ENCODE measurements at places on chromosomes 2 and 18. TPM values are rescaled to one million over a fixed set of nuclear protein-coding genes. Genes with fewer than 3 reads are reported as not detected.

Gene PRADC1
- 11.4 TPM for total RNA-seq

Gene SKA1
- total RNA-seq: 23.6 TPM

DNA sequence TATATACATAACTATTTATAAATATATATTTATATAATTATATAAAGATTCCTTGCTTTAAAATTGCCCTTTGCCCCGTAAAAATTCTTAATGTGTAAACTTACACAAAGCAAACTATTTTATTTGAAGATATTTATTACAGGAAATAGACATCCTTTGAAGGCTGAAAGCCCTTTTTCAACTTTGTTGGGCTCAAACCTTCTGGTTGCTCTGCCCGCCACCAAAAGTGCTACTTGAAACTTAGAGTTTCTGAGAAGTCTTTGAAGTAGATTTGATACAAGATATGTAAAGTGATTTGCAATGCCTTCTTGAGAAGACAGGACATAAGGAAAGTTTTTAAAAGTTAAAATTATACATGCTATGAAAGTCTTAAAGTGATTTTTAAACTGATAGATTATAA is 36.6 kb upstream of the METAP1D start:
- no peak for DNase-seq

Gene SP5
- total RNA-seq: 0.32 TPM

- no peak for DNase-seq
These were observed 121.8 kb upstream of the ZBTB14 start for GRCh38 chr18:5417342-5417741.

DNA sequence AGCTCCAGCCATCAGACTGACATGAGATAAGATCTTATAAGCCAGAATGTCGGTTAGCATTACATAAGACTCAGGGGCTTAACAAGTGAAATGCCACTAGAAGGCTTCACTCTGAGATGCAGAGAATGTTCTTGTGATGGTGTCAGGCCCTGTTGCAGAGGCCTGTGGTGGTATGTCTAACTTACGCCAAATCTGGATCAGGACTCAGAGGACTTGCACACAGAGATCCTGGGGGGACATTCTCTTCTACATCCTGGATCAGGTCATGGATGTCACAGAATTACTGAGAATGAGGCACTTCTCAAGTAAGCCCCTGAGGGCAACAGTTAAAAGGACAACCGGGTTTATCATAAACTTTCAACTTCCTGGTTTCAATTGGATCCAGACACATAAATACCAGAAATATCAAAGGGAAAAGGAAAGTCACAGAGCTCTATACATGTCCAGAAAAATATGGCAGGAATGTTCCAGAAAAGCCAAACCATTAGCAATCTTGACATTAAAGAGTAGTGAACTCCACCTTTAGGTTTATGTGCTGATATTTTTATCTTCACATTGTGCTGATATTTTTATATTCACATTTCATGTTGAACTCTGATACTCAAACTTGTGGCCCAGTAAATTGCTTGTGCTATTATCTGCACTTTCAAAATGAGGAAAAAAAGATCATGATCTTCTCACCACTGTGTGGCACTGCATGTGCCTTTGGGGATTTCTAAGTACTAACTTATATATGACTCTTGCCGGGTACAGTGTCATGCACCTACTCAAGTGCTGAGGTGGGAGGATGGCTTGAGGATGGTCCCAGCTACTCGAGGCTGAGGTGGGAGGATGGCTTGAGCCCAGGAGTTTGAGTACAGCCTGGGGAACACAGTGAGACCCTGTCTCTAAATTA is 137.5 kb upstream of the RNF152 start:
- DNase-seq: no peak

Gene DLX1
- 0.09 TPM for total RNA-seq

DNA sequence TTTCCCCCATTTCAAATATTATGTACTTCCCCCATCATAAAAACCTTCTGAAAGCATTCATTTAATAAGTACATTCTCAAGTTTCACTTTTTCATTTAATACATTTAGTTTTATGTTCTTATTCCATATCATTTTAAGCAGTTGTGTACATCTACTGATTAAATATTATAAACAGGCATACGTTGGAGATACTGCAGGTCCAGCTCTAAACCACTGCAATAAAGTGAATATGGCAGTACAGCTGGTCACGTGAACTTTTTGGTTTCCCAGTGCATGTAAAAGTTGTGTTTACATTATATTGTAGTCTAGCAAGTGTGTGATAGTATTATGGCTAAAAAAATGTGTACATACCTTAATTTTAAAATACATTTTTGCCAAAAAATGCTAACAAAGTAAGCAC is 48.7 kb downstream of the TET3 start:
- no peak for DNase-seq

Gene ACVR1C
- total RNA-seq: 0.57 TPM

GRCh38 chr2:85148190-85148589 is 15.0 kb downstream of the TCF7L1 start:
- DNase-seq: no peak

DNA sequence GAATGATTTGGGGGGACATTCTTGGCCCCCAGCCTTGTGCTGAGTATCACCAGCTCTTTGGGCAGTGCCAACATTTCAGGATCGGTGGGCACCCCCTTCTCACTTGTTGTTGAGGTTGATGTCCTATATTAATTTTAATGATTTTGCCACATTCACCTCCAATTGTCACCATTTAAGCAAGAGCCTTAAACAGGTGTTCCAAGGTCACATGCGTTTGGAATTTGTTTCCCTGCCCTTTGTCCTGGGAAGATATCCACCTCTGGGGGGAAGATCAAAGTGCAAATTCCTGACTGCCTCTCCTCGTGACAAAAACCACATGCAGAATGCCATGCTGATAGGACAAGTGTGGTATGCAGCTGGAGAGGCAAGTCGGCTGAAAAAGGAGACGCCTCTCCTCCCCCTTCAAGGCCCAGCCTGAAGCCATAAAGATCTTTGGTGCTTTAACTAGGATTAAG is 72.5 kb upstream of the ID2 start:
- DNase-seq: no peak

Gene KLHL14
- total RNA-seq: not detected

Gene CHAC2
- 22.4 TPM for total RNA-seq

Gene DSG4
- not detected for total RNA-seq

DNA sequence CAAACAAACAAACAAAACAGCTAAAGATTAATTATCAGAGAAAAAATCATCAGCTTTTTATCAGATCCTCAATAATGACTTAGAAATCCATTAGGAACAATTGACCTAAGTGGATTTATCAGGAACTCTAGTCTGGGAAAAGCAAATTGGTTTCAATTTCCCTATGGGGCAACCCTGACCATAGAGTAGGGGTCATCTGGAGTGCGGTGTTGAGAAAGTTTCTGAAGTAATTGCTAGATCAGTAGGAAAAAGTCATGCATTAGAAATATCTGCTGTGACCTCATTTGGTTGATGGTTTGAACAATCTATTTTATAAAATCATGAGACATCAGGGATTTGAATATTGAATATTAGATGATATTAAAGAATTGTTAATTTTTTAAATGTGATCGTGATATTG is 507.9 kb downstream of the TXNL1 start:
- no peak for DNase-seq

DNA sequence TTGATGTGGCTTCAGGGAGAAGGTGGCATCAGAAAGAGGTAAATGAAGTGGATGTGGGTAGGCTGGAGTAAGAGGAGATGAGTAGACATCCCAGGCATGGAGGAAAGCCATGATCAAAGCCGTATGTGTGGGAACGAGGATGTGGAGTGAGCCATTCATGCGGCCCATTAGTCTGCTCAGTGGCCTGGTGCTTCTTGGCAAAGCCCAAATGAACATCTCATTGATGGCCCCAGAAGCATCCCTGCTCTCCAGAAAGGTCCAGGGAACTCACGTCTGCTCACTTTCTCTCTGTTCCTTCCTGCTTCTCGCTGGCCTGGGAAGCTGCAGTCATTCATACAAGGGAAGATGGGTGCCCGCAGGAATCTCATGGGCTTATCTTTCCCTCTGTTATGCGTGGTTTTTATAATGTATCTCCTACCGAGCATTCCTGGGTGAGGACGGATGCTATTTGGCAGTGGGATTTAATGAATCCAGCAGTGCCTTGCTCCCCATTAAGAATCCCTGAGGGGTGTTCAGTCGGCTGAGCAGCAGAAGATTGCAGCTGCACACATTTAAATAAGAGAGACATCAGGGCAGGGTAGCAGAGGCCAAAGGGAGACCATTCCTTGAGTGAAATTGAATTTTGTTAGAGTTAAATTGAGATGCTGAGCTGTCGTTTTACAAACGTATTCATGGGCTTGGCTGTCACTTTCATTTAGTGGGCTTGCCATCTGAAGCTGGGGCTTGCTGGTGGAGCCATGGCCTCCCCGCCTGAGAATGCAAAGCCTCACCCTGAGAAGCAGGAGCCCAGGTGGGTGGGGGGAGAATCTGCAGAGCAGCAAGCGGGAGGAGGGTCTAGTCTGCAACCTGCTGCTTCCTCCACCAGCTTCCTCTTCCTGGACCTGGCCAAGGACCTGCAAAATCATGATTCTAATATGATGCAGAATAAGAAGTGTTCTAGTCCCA is 64.5 kb downstream of the LYPD1 start:
- DNase-seq: no peak

- DNase-seq: no peak
These were observed 253.7 kb upstream of the THUMPD2 start for GRCh38 chr2:40032650-40033319.

DNA sequence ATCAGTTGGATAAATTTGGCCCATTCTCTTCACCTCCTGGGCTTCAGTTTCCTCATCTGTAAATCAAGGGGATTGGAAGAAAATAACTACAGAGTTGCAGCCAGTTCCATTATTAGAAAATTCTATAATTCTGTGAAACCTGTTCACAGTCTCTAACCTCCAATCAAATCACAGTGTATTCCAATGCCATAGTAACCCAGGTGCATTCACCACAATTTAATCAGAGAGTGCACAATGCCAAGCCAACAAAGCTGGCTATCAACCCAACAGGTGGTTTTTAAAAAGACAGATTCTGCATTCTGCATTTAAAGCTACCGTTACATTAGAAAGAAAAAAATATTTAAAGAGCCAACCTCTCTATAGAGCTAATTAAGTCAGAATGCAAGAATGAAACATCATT is 308.6 kb downstream of the RNF144A start:
- DNase-seq: no peak

- no peak for DNase-seq
These were observed 136.7 kb downstream of the ACKR3 start for GRCh38 chr2:236706288-236706687.

- no peak for DNase-seq
These were observed 52.2 kb downstream of the NRP2 start for GRCh38 chr2:205734436-205735037.

DNA sequence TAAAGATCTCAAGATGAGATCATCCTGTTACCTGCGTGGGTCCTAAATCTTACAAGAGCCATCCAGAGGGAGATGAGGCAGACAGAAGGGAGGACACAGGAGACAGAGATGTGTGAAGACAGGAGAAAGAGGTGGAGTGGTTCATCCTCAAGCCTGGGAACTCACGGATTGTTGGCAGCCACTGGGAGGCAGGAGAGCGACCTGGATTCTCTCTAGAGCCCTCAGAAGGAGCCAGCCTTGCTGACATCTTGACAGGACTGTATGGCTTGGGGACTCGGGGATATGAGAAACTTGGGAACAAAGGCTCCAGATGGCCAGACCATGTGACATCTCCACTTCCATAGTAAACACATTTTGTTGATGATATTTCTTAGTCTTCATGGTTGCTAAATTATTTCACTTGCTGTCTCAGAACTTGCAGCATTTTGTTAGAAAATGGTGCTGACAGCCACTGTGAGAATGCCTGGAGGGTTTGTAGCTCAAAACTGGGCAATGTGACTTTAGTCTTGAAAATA is 57.8 kb upstream of the MC2R start:
- no peak for DNase-seq

Gene AFG3L2
- 61.8 TPM for total RNA-seq

GRCh38 chr2:30936977-30937376 is 129.7 kb upstream of the CAPN13 start:
- no peak for DNase-seq

Gene SERPINB10
- not detected for total RNA-seq

Gene EGR4
- total RNA-seq: 0.46 TPM

GRCh38 chr2:98697651-98698337 is 33.1 kb downstream of the MGAT4A start:
- no peak for DNase-seq

DNA sequence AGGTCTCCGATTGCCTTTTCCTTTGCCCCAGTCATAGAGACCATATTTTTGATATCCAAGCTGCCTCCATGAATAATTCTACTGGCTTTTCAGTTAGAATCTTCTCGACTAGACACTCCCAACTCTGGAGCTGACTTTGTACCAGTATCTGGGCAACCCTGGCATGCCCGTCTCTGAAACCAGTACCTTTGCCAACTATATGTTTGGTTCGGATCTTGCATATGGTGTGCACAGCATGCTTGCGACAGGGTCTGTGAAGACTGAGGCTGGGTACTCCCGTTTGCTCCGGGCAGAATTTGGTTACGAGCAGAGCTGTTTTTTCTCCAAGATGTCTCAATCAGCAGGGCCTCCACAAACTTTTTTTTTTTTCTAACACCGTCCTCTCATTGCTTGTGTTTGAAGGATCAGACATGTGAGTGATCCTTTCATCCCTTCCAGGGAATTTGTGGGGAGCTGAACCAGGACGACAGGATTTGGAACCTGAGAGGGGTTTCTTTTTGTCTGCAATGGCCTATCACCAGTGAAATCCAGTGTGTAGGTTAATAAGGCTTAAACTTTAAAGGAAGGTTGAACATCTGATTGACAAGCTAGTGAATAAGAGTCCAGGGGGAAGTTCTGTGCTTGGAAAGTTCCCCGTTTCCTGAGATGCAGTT is 322.3 kb downstream of the MYCN start:
- DNase-seq: no peak

Gene UGT1A5
- total RNA-seq: not detected

DNA sequence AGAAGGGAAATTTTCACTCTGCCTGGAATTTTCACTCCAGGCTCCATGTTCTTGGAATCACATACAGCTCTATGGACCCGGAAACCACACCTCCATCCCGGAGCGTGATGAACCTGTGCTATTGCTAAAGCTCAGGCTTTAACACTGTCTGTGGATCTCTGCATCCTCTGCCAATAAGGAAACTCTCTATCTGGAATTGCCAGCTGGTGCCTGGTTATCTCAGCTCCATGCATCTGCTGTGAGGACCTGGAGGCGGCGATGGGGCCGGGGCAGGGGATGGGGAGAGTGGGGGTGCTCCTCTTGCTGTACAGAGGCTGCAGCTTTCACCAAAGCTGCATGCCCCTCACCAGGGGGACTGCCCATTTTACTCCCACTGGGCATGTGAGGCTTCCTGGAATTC is 754.0 kb upstream of the SOX11 start:
- DNase-seq: no peak

- DNase-seq: no peak
These were observed 50.9 kb upstream of the BIN1 start for GRCh38 chr2:127157651-127158485.

Measured in activated T-helper 2 cell treated with anti-CD3 and anti-CD28 coated beads, Interferon-gamma antibody, Interleukin-2, Interleukin-4, amounts not matched to agents 10 μg/mL and 5 μg/mL and 100 μg/mL, durations not matched to agents 14 hours and 24 hours and 36 hours (primary cell).